ENCODE measurements at places on chromosomes 12 and 14.

GRCh38 chr14:33556382-33557121 is 394.3 kb downstream of the EGLN3 start:
- DNase-seq: no peak

DNA sequence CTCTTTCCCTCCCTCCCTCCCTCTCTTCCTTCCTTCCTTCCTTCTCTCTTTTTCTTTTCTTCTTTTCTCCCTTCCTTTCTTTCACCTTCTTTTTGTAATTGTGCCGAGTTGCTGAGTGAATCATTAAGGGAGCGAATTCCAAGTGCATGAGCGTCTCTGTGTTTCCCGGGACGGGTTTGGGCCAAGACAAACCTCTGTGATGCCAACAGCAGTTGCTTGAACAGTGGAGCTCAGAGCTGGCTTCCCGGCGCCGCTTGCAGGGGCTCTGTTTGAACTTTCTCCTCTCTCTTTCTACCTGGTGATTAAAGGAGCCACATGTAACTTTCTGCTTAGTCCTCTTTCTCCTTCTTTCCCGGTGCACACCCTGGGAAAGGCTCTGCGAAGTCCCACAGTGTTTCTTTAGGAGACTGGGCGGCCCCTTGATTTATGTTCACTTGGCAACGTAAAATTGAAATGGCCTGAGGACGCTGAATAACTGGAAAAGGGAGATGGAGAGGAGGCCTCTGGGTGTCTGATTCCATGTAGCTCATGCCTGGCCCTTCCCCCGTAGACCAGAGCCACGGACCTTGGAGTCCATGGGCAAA is 33.7 kb upstream of the MAP1LC3B2 start:
- DNase-seq: no peak

GRCh38 chr14:44639781-44640385 is 132.8 kb upstream of the FSCB start:
- no peak for DNase-seq

DNA sequence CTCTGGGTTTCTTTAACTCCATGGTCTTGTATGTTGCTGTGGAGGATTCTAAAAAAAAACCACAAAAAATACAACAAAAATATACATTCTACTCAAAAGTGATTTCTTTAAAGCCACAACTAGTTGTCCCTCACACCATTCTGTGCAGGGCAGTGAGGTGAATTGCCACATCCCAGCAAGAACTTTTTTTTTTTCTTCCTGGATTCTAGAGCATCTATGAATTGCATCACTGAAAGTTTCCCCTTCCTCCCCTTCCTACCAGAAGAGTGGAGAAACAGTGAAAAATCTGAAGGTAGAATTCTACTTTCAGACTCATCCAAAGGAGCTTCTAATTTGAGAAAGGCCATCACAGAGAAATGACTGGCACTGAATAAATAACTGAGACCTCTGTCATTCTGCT is 395.3 kb downstream of the AEBP2 start:
- no peak for DNase-seq

DNA sequence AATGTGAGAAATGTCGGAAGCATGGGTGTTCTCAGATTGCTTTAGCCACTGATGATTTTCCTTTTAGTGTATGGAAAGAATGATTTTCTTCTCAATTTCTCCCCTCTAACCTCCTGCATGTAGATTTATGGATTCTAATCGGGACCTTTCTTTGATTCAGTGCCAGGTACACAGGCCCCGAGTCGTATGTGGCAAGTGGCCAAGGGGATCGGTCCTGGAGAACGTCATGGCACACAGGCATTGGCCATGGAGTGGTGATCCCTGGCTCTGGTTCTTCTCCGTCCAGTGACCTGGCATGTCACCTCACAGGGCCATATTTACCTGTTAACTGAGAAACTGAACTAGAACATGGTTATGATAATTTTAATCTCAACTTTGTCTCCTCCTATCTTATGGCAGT is 58.1 kb downstream of the ETV6 start:
- no peak for DNase-seq

DNA sequence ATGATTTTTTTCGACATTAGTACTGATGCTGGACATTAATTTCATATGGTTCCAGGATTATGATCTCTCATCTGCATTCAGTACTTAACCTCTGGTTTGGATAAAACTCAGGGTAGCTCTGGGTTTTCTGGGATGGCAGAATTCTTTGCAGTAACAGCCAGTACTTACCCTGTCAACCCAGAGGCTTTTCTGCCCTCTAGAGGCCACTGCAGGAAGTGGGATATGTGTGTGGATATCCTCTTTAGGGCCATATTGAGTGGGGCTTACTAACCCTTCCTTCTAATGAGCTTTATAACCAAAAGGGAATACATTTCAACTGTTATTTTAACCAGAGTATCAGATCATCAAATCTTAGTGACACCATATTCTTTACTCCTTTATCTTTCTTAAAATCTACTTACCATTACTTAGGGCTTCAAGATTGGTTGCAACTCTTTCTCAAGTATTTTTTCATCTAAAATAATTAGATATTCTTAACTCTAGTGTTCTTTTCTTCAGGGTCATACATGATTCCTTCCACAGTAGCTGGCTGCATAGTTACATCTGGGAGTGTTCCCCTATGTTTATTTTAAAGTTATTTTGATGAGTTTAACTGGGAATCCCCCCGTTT is 488.0 kb upstream of the STXBP6 start:
- DNase-seq: no peak

GRCh38 chr12:61524851-61525250 is 735.4 kb upstream of the USP15 start:
- DNase-seq: no peak

- no peak for DNase-seq
These were observed 307.8 kb upstream of the PRKD1 start for GRCh38 chr14:30235485-30235884.

DNA sequence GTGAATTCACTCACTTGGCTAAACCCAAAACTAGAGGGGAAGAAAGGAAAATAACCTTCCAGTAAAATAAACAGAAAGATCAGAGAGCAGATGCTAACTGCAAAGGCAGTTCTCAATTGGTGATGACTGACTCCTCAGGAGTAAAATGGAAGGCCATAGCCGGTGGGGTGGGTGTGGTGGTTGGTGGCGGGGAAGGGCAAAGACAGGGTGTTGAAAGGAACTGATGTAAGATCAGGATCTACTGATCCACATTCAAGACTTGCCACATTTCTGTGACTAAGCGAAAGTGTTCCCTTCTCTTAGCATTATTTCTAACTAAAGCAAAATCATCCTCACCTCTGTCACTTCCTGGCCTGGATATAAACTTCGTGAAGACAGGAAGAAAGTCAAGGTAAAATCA is 26.3 kb upstream of the TC2N start:
- no peak for DNase-seq

DNA sequence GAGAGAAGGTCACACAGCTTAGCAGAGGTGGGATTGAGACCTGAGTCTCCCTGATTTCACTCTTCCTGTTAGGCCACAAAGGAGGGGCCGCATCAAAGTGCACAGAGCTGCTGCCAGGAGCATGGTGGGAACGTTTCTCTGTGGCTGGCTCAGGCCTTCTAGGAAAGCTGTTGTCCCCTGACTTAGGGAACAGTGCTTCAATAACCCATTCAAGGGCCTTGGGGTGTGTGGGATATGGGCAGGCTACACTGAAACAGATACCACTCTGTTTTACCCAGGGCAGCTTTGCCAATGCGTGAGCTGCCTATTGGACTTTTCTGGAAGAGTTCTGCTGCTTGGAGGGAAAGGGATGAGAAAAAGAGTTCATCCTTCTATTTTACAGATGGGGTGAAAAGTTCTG is 110.0 kb downstream of the ADCK1 start:
- DNase-seq: no peak

GRCh38 chr12:92362785-92363184 is 217.1 kb upstream of the BTG1 start:
- no peak for DNase-seq

- no peak for DNase-seq
These were observed 475.4 kb downstream of the NPAS3 start for GRCh38 chr14:33414041-33414440.

GRCh38 chr14:58133739-58134138 is 18.3 kb downstream of the ARMH4 start:
- DNase-seq: no peak

DNA sequence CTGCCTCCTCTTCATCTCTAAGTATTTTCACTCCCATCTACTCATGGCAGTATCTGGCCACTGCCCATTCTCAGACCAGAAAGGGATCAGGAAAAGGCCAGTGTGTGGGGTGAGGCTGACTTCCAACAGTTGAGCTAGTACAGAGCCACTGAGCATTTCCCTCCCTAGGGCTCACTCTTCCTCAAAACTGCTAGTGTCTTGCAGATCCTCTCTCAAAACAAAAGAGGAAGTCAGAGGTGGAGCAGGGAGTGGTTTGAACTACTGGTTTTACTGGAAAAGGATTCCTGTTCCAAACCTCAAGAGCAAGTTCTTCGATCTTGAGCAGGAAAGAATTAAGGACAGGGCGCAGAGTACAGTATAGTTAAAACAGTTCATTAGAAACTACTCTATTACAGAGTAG is 11.7 kb upstream of the RNASE10 start:
- DNase-seq: no peak

GRCh38 chr14:93955850-93956481 is 20.4 kb downstream of the ASB2 start:
- DNase-seq: no peak

GRCh38 chr14:74647678-74648461 is 35.8 kb upstream of the LTBP2 start:
- DNase-seq: no peak

- no peak for DNase-seq
These were observed 27.0 kb downstream of the RIN3 start for GRCh38 chr14:92540472-92541048.

DNA sequence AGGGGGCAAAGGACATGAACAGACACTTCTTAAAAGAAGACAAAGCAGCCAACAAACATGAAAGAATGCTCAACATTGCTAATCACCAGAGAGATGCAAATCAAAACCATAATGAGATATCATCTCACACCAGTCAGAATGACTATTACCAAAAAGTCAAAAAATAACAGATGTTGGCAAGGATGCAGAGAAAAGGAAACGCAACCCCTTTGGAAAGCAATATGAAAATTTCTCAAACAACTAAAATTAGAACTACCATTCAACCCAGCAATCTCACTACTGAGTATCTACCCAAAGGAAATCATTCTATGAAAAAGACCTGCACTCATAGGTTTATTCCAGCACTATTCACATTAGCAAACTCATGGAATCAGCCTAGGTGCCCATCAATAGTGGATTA is 25.6 kb downstream of the MDM1 start:
- no peak for DNase-seq

- DNase-seq: no peak
These were observed at the start of gene DNAH10 for GRCh38 chr12:123761841-123762714. Gene DNAH10, plus strand, starts transcription at chr12:123762301. Its CDS starts 36 bp downstream, at chr12:123762337.

- DNase-seq: no peak
These were observed 43.6 kb upstream of the VSX2 start for GRCh38 chr14:74195623-74196022.

GRCh38 chr14:92751819-92752218 is 3.4 kb upstream of the LGMN start:
- no peak for DNase-seq

- DNase-seq: no peak
These were observed 25.0 kb upstream of the SLC24A4 start for GRCh38 chr14:92297818-92298595.

- peak; percentile 23 for DNase-seq
These were observed 329.3 kb upstream of the OR4E1 start for GRCh38 chr14:22002860-22003284.

Data from stimulated activated CD8-positive, alpha-beta memory T cell treated with anti-CD3 and anti-CD28 coated beads, Interleukin-7, amount 100 ng/mL, for 1 hour (primary cell).